ENCODE measurements at places on chromosomes 1 and 21.

- no peak for DNase-seq
Measured at GRCh38 chr1:4674676-4675075, 20.3 kb downstream of the AJAP1 start.

- no peak for DNase-seq
Measured at GRCh38 chr1:3460672-3461131, 6.2 kb downstream of the ARHGEF16 start.

GRCh38 chr21:42591170-42591869 is 62.1 kb upstream of the PDE9A start:
- DNase-seq: no peak

DNA sequence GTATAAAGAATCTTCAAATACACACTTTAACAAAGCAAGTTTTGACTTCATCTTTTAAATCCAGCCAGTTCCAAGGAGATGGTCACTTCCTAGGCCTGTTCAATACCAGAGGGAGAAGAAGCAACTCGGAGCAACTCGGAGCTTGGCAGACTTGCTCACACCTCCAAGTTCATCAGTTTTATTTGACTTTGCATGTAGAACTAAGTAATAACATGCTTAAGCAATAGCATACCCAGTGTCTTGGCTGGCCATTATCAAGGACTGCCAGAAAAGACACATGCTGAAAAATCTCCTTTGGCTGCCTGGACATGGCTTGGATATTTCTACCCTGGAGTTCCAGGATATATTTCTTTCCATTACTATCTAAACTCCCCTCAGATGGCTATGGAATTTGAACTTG is 52.6 kb downstream of the GNG12 start:
- no peak for DNase-seq

- no peak for DNase-seq
Measured at GRCh38 chr21:17901458-17902079, 82.4 kb upstream of the C21orf91 start.

- no peak for DNase-seq
Measured at GRCh38 chr21:27739187-27739586, 772.3 kb upstream of the ADAMTS5 start.

DNA sequence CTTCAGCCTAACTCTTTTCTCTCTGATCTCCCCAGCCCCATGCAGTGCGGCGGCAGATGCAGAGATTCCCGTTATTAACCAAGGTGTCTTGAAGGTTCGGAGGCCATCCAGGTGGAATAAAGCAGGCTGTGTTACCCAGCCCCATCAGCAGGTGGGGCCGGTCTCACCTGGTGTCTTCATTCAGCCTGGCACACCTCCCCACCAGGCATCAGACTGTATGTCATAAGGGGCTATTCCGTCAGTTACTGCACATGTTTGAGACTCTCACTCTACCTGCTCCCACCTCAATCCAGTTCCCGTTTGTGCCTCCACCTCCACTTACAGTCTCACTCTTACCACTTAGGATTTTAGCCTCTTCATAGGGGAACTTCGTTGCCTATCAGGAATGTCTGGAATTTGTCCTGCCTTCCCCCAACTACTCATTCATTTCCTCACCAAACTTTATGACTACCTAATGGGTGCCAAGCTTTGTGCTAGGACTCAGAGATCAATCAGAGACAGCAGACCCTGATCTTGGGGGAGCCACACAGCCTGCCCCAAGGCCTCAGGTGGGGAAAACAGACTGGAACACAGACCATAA is 170.2 kb downstream of the PLPP3 start:
- DNase-seq: no peak

DNA sequence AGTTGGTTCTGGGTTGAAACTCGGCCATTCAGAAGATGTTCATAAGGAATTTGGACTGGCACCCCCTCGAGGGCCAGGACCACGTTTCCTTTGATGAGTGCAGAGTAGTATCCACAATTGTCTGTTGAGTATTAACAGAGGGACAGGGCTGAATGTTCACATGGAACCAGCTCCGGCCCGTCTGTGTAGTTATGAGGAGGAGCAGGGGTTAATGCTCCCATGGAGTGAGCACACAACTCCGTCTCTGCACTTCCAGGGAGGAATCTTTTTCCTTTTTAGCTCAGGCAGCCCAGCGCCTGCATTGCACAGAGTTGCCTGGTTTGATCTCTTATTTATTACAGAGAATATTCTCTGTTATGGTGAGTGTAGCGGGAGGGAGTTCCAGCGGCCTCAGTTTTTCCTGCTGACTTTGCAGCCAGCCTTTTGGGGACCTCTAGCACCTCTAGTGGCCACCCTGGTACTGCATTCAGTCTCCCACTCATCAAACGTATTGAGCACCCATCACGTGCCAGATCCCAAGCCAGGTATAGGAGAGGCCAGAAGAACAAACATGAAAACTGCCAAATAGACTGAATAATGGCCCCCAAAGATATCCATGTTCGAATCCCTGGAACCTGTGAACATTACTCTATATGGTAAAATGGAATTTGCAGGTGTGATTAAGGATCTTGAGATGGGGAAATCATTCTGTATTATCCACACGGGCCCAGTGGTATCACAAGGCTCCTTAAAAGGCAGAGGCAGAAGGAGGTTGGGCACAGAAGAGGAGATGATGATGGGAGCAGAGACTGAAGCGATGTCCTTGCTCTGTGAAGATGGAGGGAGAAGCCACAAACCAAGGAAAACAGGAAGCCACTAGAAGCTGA is 167.7 kb upstream of the CSF3R start:
- DNase-seq: no peak

- DNase-seq: no peak
Measured at GRCh38 chr1:200351826-200352549, 57.8 kb downstream of the ZNF281 start.

DNA sequence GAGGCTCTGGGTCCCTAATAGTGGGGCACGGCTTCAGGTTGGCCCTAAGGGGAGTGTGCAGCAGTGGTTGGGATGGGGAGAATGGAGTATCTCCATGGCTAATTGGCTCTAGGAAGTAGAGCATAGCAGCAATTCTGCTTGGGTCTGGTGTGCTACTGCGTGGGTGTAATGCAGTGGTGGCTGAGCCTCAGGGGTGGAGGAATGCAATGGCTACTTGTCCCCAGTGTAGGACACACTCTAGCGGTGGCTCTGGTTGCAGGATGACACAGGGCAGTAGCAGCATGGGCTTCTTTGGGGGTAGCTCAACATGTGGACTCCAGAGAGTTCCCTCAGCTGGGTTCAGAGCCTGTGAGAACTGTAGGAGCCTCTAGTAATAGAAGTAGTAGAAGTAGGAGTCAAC is 91.2 kb upstream of the FAM78B start:
- no peak for DNase-seq

GRCh38 chr1:116943438-116943837 is 33.7 kb downstream of the PTGFRN start:
- no peak for DNase-seq

- no peak for DNase-seq
Measured at GRCh38 chr1:160646180-160646579, 664 bp downstream of the SLAMF1 start.

GRCh38 chr1:10908266-10908665 is 104.2 kb upstream of the TARDBP start:
- DNase-seq: no peak

- DNase-seq: no peak
Measured at GRCh38 chr1:201652181-201652580, 113.3 kb downstream of the NAV1 start.

- no peak for DNase-seq
Measured at GRCh38 chr1:9181176-9181906, 52.4 kb upstream of the GPR157 start.

- DNase-seq: no peak
Measured at GRCh38 chr1:17212009-17212408, 7.1 kb downstream of the PADI1 start.

DNA sequence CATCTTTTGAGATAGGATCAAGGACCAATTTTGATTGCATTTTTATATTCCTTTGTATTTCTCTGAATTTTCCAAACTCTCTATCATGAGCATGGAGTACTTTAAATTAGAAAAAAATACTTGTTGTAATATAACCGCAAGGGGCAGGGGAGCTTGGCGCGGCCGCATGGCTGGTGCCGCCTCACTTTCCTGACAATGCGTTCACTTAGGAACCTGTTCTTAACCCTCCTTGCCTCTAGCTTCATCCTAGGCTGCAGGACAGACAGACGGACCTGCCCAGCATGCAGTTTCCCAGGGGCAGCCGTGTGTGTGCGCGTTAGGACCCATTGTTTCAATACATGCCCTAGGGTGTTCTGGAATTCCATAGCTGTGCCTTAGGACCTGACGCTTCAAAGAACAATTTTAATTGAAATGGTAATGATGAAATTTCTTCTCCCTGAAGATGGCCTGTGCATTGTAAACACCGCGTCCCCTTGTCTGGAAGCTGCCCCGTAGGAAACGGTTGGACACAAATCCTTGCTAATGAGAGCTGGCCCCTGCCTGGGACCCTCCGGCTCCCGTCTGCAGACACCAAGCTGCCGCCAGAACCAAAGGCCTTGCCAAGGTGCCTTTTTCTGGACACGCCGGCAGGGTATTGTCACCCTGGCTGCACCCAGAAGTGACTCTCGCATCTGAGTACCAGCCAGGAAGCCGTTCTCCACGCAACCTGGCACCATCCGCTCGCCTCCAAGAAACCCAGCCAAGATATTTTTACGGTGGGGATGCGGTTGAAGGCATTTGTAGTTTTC is 466.4 kb downstream of the NPHP4 start:
- no peak for DNase-seq

DNA sequence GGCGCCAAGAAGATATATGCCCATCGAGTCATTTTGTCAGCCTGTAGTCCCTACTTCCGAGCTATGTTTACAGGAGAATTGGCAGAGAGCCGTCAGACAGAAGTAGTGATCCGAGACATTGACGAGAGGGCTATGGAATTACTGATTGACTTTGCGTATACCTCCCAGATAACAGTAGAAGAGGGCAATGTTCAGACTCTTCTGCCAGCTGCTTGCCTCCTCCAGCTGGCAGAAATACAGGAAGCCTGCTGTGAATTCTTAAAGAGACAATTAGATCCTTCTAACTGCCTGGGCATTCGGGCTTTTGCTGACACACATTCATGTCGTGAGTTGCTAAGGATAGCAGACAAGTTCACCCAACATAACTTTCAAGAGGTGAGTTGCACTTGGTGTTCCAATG is 19.1 kb downstream of the KLHL20 start:
- DNase-seq: no peak

GRCh38 chr21:45713613-45714012 is 70.1 kb downstream of the PCBP3 start:
- no peak for DNase-seq

GRCh38 chr1:1891349-1892078 is 627 bp upstream of the GNB1 start:
- no peak for DNase-seq

- no peak for DNase-seq
Measured at GRCh38 chr1:178534137-178534868, 21.4 kb downstream of the TEX35 start.

GRCh38 chr1:106798991-106799390 is 257.5 kb upstream of the PRMT6 start:
- DNase-seq: no peak

DNA sequence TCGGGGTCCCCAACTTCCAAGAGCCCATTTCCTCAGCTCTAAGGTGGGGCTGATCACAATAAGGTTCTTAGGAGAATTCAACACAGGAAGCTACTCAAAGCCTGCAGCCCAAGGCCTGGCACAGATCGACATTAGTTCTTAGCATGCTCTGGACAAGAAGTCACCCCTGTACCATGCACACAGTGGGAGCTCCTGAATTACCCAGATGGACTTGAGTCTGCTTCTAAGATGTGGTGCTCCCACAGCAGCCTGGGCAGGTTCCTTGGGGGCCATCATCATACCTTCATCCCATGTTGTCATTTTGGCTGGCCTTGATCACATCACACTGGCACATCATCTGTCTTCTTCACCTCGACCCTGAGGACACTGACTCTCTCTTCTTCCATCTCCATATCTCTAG is 153.3 kb upstream of the VAMP3 start:
- no peak for DNase-seq

GRCh38 chr1:231494439-231495110 is 33.9 kb upstream of the TSNAX start:
- DNase-seq: no peak

DNA sequence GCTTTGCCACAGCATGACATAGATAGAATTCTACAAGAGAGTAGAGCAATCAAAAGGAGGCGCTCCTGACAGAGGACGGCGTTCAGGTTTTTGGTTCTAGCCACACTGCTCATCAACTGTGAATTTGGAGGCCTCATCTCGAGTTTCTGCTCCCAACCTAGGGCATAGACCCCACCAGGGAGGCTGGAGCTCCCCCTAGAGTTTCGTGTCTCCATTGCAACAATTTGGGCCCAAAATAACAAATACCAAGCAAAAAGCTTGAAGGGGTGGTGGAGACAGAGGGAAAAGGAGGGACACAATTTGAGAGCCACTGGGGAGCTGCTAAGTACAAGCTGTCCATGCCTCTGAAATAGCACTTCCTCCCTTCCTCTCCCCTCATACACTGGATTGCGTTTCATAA is 297.0 kb downstream of the GPATCH2 start:
- no peak for DNase-seq

DNA sequence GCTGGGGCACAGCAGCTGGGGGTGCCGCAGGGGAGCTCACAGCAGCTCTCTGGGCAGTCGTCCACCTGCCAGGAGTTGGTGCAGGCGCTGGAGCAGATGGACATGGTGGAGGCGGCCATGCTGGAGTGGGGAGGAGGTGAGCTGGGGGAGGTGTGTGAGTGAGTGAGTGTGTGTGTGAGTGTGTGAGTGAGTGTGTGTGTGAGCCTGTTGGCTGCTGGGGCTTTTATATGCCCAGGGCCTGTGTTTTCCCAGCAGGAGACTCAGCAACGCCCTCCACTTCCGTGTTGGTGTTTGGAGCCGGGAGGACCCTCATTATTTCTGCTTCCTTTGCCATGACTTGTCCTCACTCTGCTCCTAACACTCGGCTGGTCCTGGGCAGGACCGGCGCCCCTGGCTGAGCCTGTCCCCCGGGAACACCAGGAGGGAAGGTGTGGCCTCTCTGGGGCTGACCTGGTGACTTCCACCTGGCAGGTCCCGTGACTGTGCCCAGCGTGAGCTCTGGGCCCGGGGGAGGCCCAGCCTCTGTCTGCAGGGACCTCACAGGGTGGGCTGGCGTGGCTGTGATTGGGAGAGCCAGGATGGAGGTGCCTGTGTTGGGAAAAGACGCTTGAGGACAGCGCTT is at the start of gene KRTAP10-2:
Gene KRTAP10-2 (minus strand): TSS at position 166 of the 622 bp plus-strand sequence. CDS start 47 bp downstream, at position 119.
- DNase-seq: no peak

- no peak for DNase-seq
Measured at GRCh38 chr1:188723332-188724020, 1754.2 kb downstream of the BRINP3 start.

- DNase-seq: no peak
Measured at GRCh38 chr21:28437061-28437460, 555.6 kb downstream of the LTN1 start.

GRCh38 chr21:35349376-35350080 is 300.4 kb upstream of the RUNX1 start:
- no peak for DNase-seq

- no peak for DNase-seq
Measured at GRCh38 chr1:225928186-225929175, 4.4 kb upstream of the PYCR2 start.

GRCh38 chr1:206891412-206891811 is 5.8 kb upstream of the IL24 start:
- DNase-seq: no peak

- no peak for DNase-seq
Measured at GRCh38 chr1:150764617-150765101, 919 bp downstream of the CTSS start.

- DNase-seq: no peak
Measured at GRCh38 chr1:31476891-31477846, 64.2 kb downstream of the SERINC2 start.
